NCI-H2171 treated with DMSO at 0.1 percent for 48 hours (cell line): ENCODE measurements at places on chromosomes 7 and 10.

DNA sequence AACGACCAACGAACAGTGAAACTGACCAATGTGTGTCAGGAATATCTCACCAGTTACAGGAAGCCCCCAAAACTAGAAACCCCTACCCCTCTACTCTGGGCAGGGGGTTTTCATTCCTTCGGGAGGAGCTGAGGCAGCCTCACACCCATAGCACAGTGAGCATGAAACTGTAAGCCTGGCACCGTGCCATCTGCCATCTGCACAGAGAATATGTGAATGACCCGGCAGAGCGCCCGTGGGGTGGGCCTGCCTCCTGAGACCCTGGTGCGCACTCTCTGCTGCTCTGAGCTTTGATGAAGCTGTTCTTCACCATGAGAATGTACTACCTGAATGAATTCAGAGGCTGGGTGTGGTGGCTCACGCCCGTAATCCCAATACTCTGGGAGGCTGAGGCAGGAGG lies 27.1 kb downstream of the DAGLB start:
- peak; percentile 28 for DNase-seq

DNA sequence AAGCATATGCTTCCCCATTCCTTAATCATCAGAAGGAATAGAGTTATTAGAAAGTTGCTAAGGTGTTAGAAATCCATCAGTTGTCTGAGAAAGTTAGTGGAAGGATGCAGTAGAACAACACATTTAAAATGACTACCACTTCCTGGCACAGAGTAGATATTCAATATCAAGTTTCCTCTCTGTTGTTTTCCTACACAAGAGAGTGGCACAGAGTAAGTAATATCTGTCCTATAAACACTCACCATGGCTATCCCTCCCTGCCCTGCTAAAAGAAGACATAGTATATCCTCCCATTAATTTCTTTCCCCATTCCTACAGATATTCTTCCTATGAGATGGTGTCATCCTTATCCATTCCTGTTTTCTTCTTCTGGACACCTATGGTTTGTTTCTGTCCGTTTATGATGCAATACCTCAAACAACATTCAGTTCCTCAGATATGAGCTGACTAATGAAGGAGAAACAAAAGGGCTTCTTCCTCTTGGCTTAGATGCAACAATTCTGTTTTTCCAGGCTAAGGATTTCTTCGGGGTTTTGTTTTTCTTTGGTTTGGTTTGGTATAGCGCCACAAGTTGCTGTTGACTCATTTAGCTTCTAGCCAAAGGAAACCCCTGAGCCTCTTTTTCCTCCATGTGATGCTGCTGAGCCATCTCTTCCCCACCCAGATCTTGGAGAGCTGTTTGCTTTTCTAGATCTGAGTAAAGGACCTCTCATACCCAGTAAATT lies 32.9 kb upstream of the BPGM start:
- no peak for DNase-seq

GRCh38 chr10:59672150-59672875 lies 37.3 kb downstream of the SLC16A9 start:
- peak; percentile 58 for DNase-seq

GRCh38 chr10:52673468-52673867 lies 99.1 kb downstream of the MBL2 start:
- no peak for DNase-seq

GRCh38 chr7:13105209-13105608 lies 417.8 kb downstream of the ARL4A start:
- DNase-seq, result no peak

- no peak for DNase-seq
Measured at GRCh38 chr7:150846291-150847115, 5.8 kb upstream of the AOC1 start.

- DNase-seq, result peak; percentile 8
Measured at GRCh38 chr7:134031835-134032617, 95.1 kb upstream of the LRGUK start.

DNA sequence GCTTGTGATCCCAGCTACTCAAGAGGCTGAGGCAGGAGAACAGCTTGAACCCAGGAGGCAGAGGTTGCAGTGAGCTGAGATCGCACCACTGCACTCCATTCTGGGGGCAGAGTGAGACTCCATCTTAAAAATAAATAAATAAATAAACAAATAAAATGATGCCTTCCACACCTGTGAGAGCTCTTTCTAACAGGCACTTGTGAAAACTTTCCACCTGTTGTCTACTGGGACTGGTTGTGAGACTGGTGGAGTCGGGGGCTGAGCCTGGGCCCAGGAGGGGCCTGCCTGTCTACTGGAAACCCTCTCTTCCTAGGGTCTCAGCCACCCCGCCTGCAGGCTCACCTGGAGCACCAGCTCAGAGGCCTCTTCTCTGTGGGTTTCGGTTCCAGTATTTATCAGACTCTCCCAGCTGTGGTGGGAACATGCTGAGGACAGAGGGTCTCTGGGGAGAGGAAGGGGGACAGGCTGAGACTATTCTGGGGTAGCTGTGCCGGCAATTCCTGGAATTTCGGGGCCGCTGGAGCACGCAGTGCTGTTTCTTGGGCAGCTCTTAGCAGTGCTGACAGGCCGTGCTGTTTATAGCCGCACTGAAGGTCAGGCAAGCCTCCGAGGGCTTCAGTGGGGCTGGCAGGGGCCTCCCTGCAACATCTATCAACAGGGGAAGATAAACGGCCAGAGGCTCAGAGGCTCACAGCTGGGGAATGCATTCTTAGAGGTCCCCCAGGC lies 3.8 kb downstream of the LDB3 start:
- DNase-seq, result peak; percentile 38
